ENCODE measurements at places on chromosomes 1 and 21.

GRCh38 chr1:39685071-39685470 lies 6.2 kb downstream of the HPCAL4 start:
- no peak for DNase-seq

DNA sequence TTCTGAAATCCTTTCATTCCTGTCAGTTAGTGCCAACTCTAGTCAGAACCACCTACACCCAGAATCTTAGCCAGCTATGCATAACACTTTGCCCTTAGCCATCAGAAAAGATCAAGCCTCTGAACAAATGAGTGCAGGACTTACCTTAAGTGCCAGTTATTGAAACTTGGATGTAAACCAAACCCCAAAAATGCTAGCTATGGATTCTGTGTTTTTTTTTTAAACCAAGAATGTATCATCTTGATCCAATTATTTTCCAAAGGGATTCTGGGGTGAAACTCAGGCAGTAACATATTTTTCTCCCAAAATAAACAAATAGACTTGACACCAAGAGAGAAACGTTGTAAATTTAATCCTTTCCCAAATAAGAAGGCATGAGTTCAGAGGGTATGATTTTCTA lies 538.6 kb upstream of the ADAMTS5 start:
- DNase-seq, result no peak

GRCh38 chr1:19445417-19446342 lies 39.7 kb downstream of the CAPZB start:
- no peak for DNase-seq

DNA sequence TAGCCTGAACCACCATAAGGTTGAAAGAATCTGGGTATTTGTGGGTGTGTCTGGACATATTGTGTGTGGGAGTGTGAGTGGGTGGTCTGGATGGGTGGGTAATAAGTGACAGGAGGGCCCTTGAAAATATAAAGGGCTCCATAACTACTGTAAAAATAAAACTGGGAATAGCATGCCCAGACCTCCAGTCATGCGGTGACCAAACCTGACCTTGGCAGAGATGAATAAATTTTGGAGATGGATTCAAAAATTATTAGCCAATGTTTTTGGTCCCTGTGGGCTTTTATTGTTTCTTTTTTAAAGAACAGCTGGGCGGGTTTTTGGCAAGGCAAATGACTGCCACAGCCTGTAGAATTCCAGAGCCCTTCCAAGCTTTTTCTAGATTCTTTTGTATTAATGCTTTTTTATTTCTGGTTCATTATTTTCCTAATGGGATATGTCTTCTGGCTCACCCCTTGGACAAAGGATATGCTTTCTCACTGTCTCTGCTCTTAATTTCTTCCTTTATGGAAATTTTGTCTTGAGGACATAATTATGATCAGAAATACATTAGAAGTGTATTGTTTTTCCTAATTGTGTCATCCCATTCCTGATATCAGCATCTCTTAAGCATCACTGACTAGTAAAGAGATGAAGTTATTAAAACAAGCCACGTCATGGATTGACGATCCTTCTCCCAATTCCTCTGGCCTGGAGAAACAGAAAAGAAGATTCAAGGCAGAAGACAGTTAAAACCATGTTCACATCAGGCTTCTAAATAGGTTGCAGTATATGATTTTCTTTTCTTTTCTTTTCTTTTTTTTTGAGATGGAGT lies 69.5 kb downstream of the NTMT2 start:
- no peak for DNase-seq

DNA sequence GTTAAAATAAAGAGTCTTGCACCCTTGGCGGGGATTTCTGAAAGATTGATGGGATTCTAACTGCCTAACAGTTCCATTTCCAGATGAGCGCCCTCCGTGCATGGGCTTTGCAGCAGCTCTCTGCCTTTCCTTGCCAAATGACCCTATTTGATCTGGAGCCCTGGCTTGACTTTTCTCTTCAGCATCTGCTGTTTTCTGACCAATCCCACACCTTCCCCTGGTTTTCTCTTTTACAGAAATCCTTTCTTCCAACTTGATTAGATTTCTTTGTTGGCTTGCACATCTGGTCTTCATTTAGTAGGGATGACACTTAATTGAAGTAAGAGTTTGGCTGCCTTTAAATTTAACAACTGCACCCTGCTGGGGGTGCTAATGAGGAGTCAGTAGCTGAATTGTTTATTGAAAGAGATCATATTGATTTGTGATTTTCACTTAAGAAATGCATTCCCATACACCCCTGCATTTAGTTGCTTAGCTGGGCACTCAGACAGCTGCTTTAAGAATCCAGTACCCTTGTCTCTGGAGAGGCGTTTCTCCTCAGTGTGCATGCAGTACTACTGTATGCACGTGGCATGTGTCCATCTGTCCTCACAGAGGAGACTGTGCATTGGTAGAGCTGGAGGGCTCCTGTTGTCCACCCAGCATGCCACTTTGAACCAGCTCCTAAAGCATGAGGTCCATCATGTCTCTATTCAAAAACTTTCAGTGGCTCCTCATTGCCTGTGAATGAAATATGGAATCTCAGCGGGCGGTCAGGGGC lies 99.7 kb downstream of the NOS1AP start:
- DNase-seq, result no peak

GRCh38 chr1:4002061-4002521 lies 102.0 kb upstream of the C1orf174 start:
- DNase-seq, result no peak

- no peak for DNase-seq
Measured at GRCh38 chr1:206686478-206687249, 2.0 kb downstream of the MAPKAPK2 start.

DNA sequence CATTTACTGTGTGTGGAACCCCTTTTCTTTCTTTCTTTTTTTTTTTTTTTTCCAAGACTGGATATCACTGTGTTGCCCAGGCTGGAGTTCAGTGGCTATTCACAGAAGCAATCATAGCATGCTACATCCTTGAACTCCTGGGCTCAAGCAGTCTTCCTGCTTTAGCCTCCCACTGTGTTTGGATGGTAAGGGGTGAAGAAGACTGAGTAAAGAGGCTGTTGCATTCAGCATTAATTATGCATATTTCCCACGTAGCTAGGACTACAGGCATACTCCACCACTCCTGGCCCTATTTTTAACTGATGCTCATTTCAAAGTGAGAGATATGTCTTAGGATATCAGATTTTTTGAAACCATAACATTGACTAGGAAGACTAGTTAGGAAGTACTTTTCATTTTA lies 39.5 kb downstream of the PHACTR4 start:
- no peak for DNase-seq
